ENCODE measurements at places on chromosomes 4 and X.

- no peak for DNase-seq
Measured at GRCh38 chr4:25779021-25779420, 83.8 kb downstream of the SEL1L3 start.

GRCh38 chrX:118726887-118727685, at the start of gene IL13RA1:
Gene IL13RA1 (plus strand): TSS chrX:118727606. CDS start chrX:118727639, 33 bp downstream.
- peak; percentile 77 for DNase-seq

DNA sequence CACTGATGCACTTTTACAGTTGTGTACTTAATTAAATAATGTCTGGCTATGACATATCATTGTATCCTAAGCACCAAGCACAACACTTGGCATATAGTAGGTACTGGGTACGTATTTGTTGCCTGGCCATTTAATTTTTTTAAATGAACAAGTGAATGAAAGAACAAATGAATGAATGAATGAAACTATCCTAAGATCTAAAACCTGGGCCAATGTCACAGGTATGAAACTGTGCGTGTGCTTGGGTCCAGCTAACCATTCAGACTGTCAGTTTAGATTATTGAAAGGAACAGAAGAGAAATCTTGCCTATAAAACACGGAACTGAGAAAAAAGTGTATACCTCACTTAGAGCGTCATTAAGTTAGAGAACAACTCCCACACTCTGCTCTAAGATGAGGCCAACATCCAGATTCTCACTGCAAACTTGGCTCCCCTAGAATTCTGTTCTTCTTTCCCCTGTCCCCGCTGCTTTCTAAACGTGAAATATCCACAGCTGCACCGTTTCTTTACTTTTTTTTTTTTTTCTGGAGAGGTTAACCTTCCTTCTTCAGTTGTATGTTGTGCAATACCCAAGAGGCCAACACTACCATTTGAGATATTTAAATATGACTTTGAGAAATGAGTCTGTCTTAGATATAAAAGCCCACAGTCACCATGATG, 17.3 kb upstream of the SEL1L3 start:
- no peak for DNase-seq

- DNase-seq, result no peak
Measured at GRCh38 chr4:109290918-109291317, 11.5 kb downstream of the COL25A1 start.

DNA sequence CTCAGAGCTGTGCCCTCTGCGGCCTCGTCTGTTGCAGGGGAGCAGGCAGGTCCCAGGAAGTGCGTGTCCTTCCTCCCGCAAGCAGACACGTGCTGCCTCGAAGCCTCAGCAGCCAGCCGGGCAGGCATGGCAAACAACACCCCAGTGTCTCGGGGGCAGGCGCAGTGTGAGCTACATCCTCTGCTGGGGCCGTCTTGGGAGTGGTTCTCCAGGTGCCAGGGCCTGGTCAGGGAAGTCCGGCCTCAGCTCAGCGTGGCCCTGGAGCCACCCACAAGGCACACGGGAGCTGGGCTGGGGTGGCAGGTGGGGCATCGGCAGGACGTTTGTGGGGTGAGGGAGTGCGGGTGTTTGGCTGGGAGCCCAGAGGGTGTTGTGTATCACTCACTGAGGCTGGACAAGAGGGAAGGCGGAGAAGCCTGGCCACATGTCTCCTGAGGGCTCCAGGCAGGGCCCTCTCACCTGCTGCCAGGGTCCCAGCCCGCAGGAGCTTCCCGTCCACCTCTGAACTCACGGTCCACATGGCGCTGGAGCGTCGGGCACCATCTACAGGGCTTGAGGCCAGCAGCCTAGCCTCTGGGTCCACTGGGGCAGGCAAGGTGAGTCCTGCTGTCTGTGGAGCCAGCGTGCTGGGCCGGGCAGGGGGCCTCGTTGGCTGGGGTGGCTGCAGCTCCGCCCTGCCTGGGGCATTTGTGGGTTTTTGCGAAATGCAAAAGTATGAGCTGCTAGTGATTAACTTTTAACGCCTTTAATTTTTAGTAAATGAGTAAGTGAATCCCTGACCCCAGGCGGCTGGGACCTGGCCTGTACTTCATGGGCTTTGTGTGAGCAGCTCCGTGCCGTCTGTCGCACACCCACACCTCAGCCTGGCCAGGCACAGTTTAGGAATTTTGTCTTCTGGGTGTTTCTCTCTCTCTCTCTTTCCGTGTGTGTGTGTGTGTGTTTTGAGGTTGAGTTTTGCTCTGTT, 17.3 kb upstream of the UVSSA start:
- DNase-seq, result no peak

DNA sequence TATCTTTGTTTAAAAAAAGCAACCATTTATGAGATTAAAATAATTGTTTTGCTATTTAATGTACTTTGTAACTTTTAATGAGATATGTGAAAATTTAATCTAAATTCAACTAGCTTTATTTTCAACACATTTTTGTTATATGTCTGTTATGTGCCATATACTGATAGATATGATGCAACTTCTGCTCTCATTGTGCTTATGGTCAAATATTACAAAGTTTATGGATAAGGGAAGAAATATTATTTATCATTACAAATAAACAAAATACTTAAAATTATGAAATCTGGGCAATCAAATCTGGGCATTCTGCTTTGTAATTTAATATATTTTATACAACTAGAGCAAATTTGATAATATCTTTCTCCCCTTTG, 40.0 kb downstream of the PCDH10 start:
- DNase-seq, result no peak

DNA sequence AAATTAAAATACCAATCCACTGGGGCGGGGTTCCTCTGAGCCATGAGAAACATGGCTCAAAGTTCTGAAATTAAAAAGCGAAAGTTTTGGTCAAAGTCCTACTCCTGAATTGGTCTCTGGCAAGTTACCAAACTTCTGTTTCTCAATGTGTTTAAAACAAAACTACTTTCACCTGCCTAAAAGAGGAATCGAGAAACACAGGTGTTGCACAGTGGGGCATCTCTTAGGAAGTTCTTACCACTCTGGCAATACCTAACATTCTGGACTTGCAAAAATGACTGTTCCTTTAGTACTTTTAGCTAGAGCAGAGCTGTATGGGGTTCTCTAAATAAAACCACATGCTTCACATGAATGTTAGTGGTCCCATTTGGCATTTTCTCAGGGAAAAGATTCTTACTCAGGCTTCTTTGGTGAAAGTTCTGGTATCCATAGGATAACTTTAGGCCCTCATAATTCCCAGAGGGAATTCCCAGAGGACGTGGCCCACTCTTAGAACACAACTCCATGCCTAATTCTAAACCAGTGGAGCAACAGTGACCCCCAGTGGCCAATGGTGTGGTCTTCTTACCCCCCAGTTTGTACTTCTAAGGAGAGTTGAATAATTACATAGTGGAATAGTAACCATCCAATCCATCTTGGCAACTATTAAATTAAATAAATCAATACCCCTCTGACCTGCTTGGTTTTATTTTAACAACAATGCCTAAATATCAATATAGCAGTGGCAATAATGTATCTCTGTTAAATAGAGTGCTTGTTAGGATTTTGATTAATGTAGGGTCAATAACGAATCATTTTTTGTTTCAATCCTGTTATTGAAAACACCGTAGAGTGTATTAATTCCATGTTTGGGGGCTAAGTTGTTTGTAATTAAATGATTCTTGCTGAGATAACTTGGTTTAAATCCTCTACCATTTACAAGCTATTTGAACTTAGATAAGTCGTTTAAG, 21.9 kb downstream of the BMP3 start:
- DNase-seq, result peak; percentile 41

DNA sequence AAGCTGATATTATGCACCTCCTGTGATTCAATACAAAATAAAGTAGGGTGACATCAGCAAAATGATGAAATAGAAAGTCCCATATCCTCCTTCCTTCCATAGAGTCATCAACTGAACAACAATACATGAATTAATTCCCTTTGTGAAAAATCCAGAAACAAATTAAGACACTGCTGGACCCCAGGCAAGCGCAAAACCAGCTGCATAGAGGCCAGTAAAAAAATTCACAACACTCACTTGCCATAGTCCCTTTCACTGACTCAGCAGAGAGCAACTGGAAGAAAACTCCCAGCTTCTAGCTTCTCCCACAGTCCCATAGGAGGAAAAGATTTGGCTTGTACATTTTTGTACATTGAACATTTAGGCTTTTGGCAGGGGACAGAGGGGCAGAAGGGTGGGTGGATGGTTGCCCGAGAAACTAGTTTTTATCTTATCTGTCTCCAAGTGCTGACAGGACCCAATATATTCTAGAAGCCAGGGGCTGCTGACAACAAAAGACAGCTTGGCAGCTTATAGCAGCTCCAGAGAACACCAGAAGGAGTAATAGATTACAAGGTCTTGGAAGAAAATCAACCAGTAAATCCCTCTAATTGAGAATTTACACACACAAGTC, 124.6 kb downstream of the NDST3 start:
- no peak for DNase-seq

DNA sequence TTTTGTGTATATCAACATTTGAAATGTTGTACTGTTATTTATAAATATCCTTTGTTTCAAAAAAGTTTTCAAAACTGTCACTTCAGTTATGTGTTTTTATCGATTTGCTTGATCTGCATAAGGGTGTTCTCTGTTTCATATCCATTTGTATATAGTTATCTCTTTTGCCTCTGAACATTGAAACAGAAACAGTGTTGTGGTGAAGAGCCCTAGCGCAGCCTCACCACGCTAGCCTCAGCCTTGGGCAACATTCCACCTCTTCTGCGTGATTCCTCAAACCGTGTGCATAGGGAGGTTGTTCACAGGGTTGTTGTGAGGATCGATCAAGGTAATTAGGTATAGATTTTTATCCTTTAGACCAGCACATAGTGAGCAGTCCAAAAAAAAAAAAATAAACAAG, 287.0 kb upstream of the GALNT7 start:
- no peak for DNase-seq

DNA sequence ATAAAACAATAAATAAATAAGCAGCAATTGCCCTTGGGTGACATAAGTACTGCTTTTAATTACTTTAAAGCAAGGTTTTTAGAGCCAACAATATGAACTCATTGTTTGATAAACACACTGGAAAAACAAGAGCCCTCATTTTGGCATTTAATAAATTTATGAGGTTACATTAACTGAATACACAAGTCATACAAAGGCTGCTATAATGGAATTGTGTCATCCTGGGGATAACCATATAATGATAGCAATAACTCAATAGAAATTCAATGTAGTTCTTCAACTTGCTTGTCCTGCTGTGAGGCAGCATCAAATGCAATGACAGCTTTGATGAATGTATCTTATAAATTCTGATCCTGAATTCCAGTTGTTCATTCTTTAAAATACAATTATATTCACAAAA, 1512.5 kb downstream of the STIM2 start:
- DNase-seq, result no peak

DNA sequence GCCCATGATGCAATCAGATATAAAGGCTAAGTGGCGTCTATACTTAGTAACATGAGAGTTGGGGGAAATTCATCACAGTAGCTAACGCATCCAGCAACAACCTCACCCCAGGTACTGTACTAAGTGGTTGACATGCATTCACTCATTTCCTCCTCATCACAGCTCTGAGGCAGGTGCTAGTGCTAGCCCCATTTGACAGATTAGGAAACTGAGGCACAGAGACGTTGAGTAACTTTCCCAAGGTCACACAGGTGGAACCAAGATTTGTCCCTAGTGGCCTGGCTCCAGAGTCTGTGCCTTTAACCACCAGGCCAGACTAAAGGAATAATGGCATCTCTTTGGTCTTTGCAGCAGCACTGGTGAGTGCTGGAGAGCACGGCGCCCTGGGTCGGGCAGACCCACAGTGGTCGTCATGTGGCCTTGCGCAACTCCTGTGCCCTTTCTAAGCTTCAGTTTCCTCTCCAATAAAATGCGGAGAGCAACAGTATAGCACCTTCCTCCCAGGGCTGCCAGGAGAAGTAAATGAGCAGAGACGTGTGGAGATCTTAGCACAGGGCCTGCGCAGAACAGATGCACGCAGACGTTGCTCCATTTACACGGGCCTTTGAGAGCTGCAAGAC, 186.4 kb downstream of the BCOR start:
- no peak for DNase-seq

DNA sequence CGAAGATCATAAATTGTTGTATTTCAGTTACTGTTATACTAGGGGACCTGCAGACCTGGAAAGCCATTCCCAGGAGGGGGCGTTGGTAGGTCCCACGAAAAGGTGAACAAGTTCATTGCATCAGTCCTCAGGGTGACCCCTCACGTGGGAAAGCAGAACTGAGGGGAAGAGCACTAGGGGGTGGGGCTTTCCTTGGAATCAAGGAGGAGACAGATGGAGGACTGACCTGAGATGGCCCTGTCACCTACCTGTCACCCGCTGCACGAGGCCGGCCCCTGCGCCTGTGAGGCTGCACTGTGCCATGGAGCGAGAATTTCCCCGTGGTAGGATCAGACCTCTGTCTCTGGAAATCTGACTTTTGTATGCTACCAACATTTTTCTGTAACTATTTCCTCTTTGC, 41.8 kb upstream of the CLDN24 start:
- no peak for DNase-seq

- no peak for DNase-seq
Measured at GRCh38 chr4:110452546-110452945, 23.4 kb upstream of the ENPEP start.

GRCh38 chr4:62288808-62289541, 1088.8 kb downstream of the ADGRL3 start:
- no peak for DNase-seq

DNA sequence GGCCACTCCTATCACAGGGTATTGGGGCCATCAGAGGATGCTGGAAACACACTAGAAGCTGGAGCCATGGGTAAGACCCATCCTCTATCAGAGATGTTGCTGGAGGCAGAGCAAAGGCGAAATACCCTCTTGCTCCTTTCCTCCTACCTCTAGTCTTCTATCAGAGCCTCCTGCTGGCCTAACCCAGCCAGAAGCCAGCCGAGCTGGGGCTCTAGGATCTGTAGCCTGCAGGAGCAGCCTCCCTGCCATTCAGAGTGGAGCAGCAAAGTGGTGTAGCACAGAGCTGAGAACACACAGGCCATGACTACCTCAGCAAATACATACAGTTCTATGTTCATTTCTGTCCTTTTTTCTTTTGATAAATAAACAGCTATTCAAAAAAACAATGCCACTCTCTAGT, 35.7 kb downstream of the GATB start:
- DNase-seq, result no peak

DNA sequence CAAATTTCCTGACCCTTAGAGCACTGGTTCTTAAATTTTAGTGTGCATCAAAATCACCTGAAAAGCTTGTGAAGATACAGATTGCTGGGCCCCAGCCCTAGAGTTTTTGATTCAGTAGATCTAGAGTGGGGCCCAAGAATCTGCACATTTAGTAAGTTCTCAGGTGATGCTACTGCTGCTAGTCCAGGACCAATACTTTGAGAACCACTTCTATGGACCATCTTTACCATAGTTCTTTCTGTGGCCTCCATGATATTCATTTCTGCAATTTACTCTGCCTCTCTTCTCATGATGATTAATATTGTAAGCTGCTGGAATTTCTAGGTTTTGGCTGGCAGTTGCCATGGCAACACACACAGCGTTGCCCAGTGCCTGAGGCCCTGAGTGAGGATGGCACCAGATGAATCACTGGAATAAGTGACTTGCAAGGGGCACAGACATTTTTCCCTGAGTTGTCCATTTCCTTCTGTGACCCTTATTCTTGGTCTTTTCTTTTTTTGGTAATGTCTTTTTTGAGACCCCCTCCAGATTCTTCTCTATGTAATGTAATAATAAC, 83.6 kb downstream of the PPP1R2C start:
- DNase-seq, result no peak

GRCh38 chr4:177107288-177107921, 202.3 kb upstream of the NEIL3 start:
- DNase-seq, result no peak

GRCh38 chr4:173259310-173259709, 74.8 kb downstream of the HMGB2 start:
- DNase-seq, result no peak

Data from heart left ventricle (tissue), 16 donors.